ENCODE measurements at places on chromosomes 2 and 18. TPM values are rescaled to one million over a fixed set of nuclear protein-coding genes. Genes with fewer than 3 reads are reported as not detected.
A peak's percentile ranks its signal among the peaks of the same experiment; 100 is the strongest.

DNA sequence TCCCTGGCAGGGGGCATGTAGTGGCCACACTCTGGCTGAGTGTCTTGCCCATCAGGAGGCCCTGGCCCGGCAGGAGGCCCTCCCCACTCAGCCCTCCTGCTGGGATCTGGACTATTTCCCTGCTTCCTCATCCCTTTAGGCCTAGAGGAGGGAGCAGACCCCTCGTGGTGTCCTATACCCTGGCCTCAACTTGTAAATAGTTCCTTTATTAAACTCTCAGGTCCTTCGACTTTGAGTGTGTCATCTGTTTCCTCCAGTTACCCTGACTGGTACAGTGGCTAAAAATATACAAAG, 166.7 kb upstream of the GLI2 start:
- ATAC-seq = no peak

DNA sequence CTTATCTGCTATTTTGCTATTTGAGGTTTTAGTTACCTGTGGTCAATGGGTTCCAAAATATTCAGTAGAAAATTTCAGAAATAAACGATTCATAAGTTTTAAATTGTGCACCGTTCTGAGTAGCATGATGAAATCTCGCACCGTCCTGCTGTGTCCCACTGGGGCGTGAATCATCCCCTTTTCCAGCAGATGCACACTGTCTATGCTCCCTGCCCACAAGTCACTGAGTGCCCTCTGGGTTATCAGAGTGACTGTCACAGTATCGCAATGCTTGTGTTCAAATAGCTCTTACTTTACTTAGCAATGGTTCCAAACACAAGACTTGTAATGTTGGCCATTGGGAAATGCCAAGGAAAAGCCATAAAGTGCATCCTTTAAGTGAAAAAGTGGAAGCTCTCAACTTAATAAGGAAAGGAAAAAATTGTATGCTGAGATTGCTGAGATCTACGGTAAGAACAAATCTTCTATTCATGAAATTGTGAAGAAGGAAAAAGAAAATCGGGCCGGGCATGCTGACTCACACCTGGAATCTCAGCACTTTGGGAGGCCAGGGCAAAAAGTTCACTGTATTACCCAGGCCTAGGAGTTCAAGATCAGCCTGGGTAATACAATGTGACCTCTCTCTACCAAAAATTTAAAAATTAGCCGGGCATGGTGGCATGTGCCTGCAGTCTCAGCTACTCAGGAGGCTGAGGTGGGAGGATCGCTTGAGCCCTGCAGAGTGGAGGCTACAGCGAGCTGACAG, 13.3 kb downstream of the COL4A3 start:
- no peak for ATAC-seq

DNA sequence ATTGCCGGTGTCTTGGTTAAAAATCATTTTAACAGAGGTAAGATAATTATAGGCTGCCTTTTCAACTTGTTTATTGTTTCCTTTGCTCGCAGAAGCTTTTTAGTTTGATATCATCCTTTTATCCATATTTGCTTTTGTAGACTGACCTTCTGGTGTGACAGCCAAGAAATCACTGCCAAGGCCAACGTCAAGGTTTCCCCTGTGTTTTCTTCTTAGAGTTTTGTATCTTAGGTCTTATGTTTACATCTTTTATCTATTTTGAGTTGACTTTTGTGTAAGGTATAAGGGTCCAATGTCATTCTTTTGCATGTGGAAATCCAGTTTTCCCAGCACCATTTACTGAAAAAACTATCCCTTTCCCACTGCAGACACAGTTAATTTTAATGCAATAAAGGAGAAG, 129.0 kb upstream of the ZFP36L2 start:
- ATAC-seq = no peak

- no peak for ATAC-seq
Measured at GRCh38 chr2:136212426-136213378, 94.8 kb upstream of the CXCR4 start.

GRCh38 chr18:73384246-73384645, 516.5 kb upstream of the NETO1 start:
- no peak for ATAC-seq

- no peak for ATAC-seq
Measured at GRCh38 chr2:5287558-5288334, 404.4 kb upstream of the SOX11 start.

- ATAC-seq = no peak
Measured at GRCh38 chr2:221229099-221229498, 343.0 kb downstream of the EPHA4 start.

GRCh38 chr18:46253498-46253897, 149.3 kb downstream of the HAUS1 start:
- peak; percentile 46 for ATAC-seq

DNA sequence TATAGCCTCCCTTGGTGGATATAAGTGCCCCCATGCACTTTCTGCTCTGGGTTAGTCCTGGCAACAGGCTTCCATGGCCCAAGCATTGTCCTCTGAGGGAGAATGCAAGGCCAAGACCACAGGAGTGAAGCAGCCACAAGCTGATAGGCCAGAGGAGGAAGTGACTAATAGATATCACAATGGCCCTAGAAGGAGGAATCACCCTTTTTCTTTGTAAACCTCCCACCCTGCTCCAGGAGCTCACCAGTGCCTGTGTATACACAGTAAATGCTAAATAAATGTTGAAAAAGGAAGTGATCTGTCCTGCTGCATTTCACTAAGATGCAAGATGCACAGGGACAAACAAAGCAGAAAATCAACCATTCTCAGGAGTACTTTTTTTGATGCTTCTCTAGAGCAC, 49.7 kb upstream of the ABCA12 start:
- ATAC-seq = no peak

- no peak for ATAC-seq
Measured at GRCh38 chr2:229210641-229211040, 60.4 kb downstream of the PID1 start.

DNA sequence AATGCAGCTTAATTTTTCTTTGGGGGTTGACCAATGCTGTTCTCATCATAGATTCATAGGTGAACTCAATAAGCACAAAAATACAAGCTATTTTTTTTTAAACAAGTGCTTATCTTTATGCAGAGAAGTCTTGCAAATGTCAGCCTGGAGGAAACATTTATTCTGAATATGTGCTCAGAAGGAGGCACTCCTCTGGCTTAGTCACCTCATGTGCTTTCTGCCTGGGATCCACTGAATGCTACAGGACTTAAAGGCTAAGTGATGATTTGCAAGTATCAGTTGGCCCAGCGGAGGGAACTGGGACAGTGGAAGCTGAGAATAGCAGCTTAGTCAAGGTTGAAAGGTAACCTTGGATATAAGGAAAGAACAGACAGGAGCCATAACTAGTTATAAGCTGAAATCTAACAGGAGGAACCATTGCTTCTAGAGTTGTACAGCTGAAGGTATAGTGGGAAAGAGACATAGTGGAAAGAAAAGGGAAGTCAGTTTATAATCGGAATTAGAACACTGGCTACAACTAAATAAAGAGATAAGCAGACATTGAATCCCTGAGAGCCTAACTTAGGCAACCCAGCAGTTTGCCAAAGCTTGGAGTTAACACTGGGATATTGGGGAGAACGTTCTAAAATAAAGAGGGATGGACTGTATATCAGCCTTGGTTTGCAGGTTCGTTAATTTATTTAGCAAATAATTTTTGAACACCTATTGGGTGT, 488.7 kb downstream of the SUCLG1 start:
- ATAC-seq = no peak

- ATAC-seq = no peak
Measured at GRCh38 chr2:239526038-239526437, 125.2 kb upstream of the HDAC4 start.

GRCh38 chr2:36416370-36417165, 61.0 kb downstream of the CRIM1 start:
- ATAC-seq = peak; percentile 34

Gene ERFE
- 0.74 TPM for total RNA-seq

Gene MGAT4A
- total RNA-seq = 27.4 TPM

Gene PLCD4
- total RNA-seq = 18.8 TPM

Gene SMAD2
- 143 TPM for total RNA-seq

Gene UGT1A6
- 0.27 TPM for total RNA-seq

Gene AP1S3
- total RNA-seq = not detected

Gene BIN1
- 50.3 TPM for total RNA-seq

Gene IL36G
- not detected for total RNA-seq

Gene QPCT
- total RNA-seq = 5.2 TPM

Gene ZNF396
- 2.2 TPM for total RNA-seq

Gene RAX
- total RNA-seq = not detected

Data from gastroesophageal sphincter (tissue), 4 donors.